Breast epithelium (tissue), 4 donors: ENCODE measurements at places on chromosomes 7 and 10.

DNA sequence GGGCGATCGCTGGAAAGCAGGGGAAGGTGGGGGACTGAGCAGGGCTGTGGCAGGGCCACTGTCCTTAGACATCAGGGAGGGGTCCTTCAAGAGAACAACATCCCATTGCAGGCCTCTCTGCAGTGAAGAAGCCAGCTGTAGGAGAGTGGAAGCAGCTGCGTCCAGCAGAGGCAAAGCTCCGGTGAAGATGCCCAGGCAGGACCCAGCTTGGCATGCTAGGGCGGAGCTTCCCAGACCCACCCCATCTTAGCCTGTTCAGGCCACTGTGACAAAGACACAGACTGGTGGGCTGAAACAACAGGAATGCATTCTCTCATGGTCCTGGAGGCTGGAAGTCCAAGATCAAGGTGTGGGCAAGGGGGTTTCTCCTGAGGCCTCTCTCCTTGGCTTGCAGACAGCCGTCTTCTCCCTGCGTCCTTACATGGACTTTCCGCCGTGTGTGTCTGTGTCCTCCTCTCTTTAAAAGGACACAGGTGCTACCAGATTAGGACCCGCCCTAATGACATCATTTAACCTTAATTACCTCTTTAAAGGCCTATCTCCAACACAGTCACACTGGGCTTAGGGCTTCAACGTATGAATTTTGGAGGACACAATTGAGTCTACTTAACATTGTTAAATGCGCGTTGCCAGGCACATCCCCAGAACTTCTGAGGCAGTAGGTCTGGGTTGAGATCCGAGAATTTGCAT lies 178.1 kb upstream of the GRB10 start:
- DNase-seq: no peak

GRCh38 chr10:1266033-1266802 lies 210.0 kb downstream of the WDR37 start:
- DNase-seq: no peak

- DNase-seq: no peak
Observed at GRCh38 chr7:70376561-70377031, 755.3 kb upstream of the GALNT17 start.

- no peak for DNase-seq
Observed at GRCh38 chr10:27671821-27672220, 73.8 kb downstream of the MKX start.

DNA sequence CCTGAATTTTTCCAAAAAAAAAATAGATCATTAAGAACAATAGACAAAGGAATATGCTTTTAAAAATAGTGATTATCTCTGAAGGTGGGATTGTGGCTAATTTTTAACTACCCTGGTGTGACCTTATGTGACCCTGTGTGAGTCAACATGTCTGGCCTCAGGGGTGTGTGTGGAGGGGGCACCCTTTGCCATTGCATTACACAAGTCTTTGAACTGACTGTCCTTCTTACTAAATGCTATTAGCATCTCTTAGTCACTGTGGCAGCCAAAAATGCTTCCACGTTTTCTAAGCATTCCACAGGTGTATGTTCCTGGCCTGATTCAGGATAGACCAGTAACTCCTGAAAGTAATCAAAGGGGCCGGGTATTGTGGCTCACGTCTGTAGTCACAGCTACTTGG lies 175.4 kb downstream of the MGMT start:
- DNase-seq: no peak

DNA sequence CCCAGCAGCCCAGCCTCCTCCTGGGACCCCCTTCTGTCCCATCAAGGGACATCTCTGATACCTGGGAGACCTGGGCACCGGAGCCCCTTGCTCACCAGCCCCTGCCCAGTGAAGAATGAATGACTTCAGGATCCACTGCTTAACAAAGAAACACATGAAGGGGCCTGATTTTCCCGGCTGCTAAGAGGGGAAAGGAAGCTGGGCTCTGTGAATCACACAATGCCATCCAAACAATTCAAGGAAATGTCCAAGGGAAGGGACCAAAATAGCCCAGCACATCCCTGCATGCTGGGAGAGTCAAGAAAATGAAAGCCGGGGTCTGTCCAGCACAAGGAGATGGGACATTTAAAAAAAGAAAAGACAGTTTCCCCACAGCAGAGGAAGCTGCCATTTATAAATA lies 128.7 kb upstream of the JCAD start:
- DNase-seq: no peak

- no peak for DNase-seq
Observed at GRCh38 chr10:61995220-61995503, 93.7 kb downstream of the ARID5B start.

GRCh38 chr10:129716211-129716681 lies 247.8 kb downstream of the EBF3 start:
- no peak for DNase-seq

DNA sequence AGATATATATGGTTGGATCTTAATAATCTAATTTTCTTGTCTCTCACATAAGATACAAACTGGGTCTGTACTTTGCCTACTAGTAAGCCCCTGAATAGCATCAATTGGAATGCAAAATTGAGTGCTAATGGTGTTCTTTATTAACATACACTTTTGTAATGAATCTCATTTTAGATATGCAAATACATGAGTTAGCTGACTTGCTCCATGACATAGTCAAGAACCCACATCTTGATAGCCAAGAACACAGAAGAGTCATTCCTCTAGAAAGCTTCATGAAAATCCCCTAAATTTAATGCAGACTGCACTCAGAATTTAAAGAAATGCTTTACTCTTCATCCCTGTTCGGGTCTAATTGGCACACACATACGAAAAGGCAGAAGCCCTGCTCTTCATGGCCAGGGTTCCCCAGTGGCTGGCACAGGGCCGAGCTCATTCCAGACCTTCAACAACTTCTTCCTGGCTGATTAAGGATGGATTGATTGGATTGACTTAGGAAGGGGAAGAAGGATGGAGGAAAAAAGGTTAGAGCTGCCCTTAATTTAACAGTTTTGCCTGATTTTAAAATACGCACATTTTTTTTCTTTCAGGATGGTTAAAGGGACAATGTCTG lies 431.1 kb upstream of the KLF6 start:
- no peak for DNase-seq

GRCh38 chr10:102546606-102547320 lies 43.0 kb downstream of the SUFU start:
- no peak for DNase-seq

- no peak for DNase-seq
Observed at GRCh38 chr10:77732213-77733003, 94.8 kb upstream of the KCNMA1 start.

- DNase-seq: no peak
Observed at GRCh38 chr10:114310346-114310745, 71.3 kb downstream of the VWA2 start.

DNA sequence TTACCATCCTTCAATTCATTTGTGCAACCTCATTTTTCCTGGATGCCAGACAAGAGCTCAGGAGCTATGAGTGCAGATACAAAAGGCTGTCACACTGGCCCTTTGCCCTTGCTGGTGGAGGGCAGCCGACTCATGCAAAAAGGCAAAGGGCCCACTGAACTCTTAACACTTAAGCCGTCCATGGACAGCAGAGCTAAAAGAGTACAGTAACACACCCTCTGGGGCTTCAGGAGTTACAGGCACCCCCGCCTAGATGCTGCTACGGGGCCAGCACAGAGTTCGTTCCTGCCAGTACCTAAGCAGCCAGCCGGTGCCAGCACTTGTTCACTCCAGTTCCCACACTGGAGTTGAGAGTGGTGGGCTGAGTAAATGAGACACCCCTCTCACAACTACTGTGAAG lies 69.9 kb upstream of the MRLN start:
- DNase-seq: no peak
